NCI-H1417 treated with DMSO at 0.1 percent for 48 hours (cell line): ENCODE measurements at places on chromosomes 7 and 10.

GRCh38 chr10:66085906-66086305 is 839.9 kb upstream of the LRRTM3 start:
- no peak for DNase-seq

DNA sequence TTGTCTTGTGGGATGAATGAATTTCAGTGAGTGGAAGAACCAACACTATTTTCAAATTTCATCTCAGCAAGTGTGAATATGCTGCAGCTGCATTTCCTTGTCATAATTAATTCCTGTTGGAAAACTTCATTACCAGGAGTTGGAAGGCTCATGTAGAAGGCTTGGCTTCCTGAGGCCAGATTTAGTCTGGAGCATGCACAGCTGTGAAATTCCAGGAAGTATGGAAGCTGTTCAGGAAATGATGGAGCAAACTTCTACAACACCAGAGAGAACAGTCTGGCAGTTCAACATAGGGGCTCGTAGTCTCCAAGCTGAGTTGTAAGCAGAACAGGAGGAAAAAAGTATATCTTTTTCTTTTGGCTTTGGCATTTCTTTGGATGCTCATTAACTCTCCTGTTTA is 1439.9 kb upstream of the CELF2 start:
- DNase-seq, result no peak

DNA sequence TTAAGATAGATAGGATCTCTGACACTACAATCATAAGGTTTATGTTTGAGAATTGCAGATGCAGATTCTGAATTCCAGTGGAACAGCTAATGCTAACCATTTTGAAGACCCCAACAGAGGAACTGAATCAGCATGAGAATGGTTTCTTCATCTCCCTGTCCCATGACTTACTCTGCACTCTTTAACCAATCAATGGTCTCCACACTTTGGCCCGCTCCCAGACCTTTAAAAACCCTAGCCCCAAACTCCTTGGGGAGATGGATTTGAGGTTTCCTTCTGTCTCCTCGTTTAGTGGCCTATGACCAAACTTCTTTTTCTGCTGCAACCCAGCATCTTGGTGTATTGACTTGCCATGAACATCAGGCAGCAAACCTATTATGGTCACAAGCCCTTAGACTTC is 804.9 kb downstream of the LRMDA start:
- no peak for DNase-seq

- DNase-seq, result no peak
These were observed 32.1 kb downstream of the TMEM60 start for GRCh38 chr7:77765906-77766800.

GRCh38 chr7:42886129-42886528 is 25.7 kb downstream of the C7orf25 start:
- DNase-seq, result no peak

DNA sequence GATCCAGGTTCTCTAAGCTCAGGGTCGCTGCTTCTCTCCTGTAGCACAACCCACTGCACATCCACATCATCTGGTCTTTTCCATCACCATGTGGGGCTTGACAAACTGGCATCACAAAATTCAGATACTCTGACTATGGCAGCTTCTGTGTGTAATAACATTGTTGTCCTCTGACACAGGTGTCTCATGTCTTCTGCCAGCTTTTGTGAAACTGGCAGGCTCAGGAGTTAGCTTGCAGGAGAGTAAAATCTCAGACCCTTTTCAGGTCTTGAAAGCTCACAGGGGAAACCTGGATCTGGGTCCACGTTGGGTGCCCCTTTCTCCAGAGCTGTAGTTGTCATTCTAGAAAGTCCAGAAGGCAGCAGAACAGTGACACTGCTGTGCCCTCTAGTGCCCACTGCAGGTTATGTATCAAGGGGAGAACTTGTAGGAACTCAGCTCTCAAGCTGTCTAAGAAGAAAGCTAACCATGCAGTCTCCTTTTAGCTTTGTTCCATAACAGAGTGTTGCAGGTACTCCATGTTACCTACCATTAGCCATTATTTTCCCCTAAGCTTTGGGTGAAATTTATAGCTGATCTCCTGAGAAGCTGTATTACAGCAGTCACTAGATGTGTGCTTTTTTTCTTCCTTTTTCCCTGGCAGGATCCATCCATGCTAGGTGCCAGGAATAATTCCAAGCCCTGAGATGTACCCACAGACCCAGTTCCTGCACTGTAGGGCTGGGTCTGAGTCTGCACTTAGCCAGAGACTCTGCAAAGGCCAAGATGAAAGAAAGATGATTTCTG is 102.7 kb downstream of the ZNF248 start:
- DNase-seq, result no peak

DNA sequence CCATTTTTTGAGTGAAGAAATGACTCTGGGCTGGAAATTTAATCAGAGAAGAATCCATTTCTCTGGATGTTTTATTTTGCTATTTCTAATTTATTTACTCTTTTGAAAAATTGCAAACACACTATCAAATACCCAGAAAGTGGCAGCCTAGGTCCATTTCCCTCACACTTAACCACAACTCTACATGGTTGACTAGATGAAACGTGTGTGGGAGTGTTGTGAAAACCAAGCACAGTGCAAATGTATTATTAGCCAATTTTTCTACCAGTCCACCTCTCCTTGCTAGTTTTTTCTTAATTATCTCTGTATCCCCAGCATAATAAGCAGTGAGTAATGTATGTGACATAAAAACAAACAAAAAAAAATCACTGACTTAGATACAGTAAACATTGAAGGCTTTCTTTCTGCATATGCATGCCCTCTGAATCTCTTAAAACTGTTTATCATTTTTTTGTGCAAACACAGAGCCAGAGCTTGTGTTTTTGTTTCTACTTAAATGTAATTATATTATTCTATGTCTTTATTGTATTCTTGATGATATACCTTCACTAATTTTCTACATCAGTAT is 30.9 kb downstream of the SCIN start:
- no peak for DNase-seq

DNA sequence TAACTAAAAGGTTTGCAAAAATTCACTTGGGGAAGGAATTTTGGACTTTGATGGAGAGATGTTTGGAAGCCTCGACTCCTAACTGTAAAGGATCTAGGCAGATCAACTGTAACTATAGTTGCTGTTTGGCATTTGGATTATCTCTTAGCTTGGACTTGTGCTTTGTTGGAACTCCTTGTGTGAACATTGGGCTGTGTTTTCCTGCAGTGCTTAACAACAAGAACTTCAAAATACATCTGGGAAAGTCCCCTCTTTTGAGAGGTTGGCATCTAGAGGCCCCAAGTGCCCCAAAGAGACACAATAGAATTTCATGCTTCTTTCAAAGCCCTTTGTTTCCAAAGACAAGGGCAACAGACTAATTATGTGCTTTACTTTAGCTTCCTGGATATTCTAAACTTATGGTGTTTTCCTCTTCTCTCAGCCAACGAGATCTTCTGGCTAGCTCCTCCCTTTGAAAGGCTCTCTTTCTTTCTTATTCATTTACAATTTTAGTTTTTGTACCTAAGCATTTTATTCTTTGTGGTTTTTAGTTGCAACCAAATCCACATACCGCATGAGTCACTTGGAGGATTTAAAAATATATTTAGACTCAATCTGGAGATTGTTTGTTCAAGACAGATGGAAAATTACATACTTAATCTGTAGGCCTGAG is 11.6 kb downstream of the ABCA13 start:
- no peak for DNase-seq

- DNase-seq, result no peak
These were observed 12.8 kb downstream of the PRKAG2 start for GRCh38 chr7:151864081-151864480.

DNA sequence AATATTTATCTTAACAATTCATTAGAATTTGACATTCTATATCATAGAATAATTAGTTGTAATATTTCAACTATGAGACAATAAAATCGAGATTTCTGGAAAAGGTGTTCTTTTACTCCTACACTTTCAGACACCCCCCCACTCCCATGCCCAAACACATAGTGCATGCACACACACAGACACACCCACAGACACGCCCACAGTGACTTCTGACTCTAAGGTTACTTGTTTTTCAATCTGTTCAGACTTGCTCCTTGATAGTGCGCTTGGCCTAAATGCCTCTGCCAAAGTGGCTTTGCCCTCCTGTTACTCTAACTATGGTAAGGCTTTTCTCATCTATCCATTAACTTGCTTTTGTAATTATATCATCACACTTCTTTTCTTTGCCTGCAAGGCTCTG is 144.0 kb upstream of the PPP1R3A start:
- DNase-seq, result no peak

DNA sequence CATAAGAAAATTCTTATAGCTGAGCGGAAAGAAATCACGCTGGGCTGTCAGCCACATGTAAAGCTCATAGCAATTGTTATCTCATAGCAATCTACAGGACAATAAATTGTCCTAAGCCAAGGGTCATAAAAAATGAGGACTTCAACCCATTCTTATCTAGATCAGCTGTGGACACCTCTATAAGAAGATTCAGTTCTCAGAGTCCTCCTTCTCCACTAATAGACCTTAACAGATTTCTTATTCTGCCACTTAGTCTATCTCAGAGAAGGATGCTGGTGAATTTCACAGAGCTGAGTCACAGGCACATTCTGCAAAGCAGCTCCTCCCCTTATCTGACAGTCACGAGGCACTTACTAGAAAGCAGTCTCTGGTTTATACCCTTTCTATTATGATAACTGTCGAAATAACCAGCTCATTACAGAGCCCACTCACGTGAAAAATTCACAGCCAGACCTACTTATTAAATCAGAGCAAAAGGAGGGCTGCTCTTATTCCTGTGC is 185.3 kb upstream of the PCLO start:
- no peak for DNase-seq

- DNase-seq, result no peak
These were observed 56.1 kb downstream of the SP8 start for GRCh38 chr7:20730611-20731010.

DNA sequence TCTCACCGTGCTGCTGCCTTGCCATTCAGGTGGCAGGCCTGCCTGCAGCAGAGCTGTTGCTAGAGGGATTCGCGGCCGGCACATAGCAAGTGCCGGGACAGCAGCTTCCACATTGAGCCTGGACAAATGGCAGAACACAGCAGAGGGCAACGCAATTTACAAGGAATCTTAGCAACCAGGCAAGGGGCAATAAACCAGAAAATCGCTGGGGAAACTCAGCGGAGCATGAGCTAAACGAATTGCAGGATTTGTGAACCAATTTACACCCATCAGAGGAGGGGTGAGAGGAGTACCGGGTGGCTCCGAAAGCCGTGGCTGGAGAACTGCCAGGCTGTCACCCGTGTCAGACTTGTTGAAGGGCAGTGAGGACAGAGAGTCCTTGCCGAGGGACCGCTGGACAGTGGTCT is 58.6 kb upstream of the LOXL4 start:
- DNase-seq, result no peak

DNA sequence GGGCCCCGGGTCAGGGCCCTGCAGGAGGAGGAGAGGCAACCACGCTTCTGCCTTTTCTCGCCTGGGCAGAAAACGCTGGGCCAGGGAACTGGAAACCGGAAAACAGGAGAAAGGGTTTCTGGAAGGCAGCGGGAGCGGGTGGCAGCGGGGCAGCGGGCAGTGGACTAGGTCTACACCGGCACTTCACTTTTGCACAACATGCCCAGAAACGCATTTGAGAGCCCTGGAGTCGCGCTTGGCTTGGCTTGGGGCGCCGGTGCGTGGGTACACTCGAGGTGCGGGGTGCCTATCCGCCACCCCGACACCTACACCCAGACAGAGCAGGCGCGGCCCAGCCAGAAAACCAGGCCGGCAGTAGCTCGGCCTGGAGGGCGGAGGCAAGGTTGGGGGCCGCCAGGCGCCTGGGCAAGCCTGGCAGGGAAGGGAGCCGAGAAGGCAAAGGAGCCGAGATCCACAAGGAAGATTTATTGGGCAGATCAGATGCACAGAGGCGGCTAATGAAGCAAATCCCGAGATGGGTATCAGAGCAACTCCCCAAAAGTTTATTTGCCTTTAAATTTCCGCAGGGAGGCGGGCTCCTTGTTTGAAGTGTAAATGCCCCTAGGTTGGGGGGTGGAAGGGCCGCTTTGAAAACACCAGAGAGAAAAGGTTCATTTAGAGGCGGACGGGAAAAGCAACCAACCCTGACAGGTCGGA is 3.2 kb upstream of the PAX2 start:
- DNase-seq, result no peak

GRCh38 chr10:73744664-73744975 is 448 bp downstream of the SEC24C start:
- DNase-seq, result no peak

DNA sequence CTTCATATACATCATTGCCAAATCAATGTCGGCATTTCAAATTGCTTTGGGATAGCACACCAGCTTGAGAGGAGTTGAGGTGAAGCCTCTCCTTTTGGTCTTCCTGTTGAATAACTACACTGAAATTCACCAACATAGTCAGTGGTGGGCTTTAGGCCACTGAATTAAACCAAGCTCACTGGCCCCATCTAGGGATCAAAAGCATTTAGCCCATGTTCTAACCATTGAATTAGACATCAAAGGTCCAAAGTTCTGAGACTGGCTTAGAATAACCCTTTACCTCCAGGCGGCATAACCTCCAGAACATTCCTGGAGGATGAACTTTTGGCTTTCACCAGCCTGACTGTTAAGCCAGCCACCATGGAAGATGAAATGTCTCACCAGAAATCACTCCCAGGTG is 54.6 kb downstream of the BPGM start:
- no peak for DNase-seq

DNA sequence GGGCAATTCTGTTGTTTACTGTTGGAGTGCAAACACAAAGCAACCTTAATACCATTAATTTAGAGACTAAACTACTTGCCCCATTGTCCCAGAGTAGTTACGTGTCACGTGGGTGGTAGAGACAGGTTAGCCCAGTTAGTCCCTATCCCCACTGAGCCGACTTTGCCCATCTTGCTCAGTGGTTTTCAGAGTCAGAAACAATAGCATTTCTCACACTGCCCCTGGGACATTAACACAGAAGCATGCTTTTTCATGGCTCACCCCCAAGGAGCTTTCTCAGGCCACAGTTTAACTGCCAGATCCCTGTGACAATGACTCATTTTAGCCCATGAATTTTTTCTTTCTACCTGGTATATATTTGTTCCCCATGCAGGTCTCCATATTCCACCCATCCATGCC is 271.0 kb downstream of the POU6F2 start:
- no peak for DNase-seq

- DNase-seq, result no peak
These were observed 123.7 kb downstream of the MPP7 start for GRCh38 chr10:28179006-28179742.

- DNase-seq, result no peak
These were observed 113.9 kb downstream of the CACNB2 start for GRCh38 chr10:18254086-18254485.

GRCh38 chr7:25665374-25665773 is 437.1 kb upstream of the NPVF start:
- DNase-seq, result no peak

- no peak for DNase-seq
These were observed 433 bp upstream of the PLXNA4 start for GRCh38 chr7:132576721-132577085.

- no peak for DNase-seq
These were observed 59.3 kb upstream of the APBB1IP start for GRCh38 chr10:26378861-26379294.

DNA sequence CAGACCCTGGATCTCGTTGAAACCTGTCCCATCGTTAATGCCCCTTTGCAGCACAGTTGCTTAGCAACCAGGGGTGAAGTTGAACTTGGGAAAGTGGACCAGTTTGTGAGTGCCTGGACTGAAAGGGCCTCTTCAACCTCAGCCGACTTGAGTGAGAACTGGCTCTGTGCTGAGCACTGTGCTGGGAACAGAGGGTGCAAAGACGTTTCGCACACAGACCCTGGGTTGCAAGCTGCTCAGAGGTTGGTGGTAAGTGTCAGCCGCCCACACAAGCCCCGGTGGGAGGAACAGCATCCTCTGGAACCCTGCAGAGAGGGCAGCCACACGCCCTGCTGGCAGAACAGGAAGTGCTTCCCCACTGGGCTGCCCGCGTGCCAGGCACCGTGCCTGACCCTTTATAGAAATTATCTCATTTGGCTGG is 89.2 kb downstream of the CARD11 start:
- DNase-seq, result no peak

- DNase-seq, result no peak
These were observed 76.8 kb upstream of the CARD11 start for GRCh38 chr7:3120513-3120912.
